ENCODE measurements at places on chromosomes 6 and 20.

- no peak for DNase-seq
Measured at GRCh38 chr6:88538130-88538706, 372.1 kb upstream of the CNR1 start.

GRCh38 chr20:25047766-25048165 is 10.2 kb downstream of the ACSS1 start:
- no peak for DNase-seq

- no peak for DNase-seq
Measured at GRCh38 chr20:53130795-53131194, 158.6 kb downstream of the TSHZ2 start.

DNA sequence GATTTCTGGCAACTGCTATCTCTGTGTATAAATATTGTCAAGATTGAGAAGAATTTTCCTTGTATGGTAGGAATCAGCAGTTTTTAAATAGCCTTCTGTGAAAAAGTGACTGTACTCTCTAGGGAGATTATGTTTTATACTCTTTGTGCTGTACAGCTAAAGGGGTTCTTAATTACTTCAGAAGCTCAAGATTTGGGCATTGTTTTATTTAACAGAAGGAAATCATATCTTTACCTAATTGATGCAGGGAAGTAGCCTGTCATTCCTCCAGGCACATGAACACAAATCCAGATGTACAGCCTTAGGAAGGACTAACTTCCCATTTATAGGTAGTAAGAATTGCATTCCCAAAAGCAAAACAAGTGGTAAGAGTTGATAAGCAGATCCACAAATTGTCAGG is 1.3 kb downstream of the CALHM5 start:
- DNase-seq: no peak

GRCh38 chr6:89834884-89835792 is 5.5 kb downstream of the CASP8AP2 start:
- DNase-seq: no peak

- no peak for DNase-seq
Measured at GRCh38 chr6:21634582-21634981, 41.0 kb downstream of the SOX4 start.

DNA sequence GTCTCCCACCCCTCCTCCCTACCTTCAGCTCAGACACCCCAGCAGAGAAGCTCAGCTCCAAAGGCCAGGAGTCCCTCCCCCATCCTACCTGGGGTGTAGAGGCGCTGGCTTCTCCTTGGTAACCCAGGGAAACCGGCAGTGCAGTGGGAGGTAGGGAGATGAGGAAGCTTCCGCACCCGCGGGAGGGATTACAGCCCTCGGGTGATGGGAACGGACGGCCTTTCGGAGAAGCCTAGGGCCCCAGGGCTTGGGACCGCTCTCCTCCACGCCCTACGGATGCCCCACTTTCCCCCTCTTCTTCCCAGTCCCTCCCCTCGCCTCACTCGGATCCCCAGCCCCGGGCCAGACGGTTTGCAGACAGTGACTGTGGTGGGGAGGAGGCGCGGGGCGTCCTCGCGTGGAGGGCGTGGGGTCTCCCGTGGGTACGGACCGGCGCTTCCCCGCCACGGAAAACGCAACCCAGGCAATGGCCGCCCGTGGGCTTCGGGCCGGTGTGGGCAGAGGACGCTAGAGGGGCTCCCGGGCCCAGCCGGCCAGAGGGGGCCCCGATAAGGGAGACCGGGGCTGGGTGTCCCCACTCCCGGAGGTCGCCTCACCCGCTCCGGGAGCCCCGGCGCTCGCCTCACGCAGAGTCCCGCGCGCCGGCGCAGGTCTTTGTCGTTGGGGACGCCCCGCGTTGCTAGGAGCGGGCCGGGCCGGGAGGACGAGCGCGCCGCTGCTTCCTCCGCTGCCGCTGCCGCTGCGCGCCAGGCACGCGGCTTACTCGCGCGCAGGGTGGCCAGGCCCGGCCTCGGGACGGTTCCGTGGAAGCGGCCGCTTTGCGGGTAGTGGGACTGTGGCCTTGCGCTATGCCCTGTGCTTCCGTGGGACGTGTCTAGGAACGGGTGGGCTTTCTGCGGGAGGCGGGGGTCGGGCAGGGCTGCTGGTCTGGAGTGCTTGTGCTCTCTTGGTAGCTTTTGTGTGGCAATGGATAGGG is 15.8 kb downstream of the AARS2 start:
- DNase-seq: peak; percentile 40
